ENCODE measurements at places on chromosomes 13 and 19.
A peak's percentile ranks its signal among the peaks of the same experiment; 100 is the strongest.

- no peak for DNase-seq
Measured at GRCh38 chr13:73803997-73804396, 330.2 kb downstream of the KLF12 start.

GRCh38 chr19:13329766-13330165 is 176.5 kb downstream of the CACNA1A start:
- DNase-seq, result no peak

DNA sequence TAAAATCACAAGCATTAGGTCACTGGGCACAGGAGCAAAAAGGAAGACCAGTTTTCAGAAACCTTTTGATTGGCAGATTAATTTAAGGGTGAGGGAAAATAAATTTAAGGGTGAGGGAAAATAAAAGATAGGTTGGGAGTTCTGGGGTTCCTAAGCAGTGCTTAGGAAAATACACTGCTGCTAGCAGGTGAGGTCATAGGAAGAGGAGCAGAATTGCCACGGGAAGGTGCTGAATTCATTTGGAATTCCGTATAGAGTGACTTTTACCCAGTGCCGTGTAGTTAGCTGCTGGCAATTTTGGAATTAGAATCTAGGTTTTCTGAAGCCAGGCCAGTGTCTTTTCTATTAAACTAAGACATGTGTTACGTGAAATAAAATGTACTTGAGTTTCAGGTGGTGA is 59.8 kb downstream of the DGKH start:
- DNase-seq, result no peak

- no peak for DNase-seq
Measured at GRCh38 chr13:46624353-46624752, 71.4 kb downstream of the LRCH1 start.

GRCh38 chr19:43618921-43619261 is 538 bp downstream of the ZNF428 start:
- peak; percentile 65 for DNase-seq

- peak; percentile 68 for DNase-seq
Measured at GRCh38 chr13:98570929-98571372, 6.0 kb downstream of the STK24 start.

GRCh38 chr19:2064395-2064787 is 13.3 kb upstream of the MKNK2 start:
- no peak for DNase-seq

GRCh38 chr13:30963791-30964190 is 31.3 kb downstream of the TEX26 start:
- no peak for DNase-seq

GRCh38 chr13:38415233-38415632 is 65.6 kb downstream of the UFM1 start:
- peak; percentile 1 for DNase-seq

DNA sequence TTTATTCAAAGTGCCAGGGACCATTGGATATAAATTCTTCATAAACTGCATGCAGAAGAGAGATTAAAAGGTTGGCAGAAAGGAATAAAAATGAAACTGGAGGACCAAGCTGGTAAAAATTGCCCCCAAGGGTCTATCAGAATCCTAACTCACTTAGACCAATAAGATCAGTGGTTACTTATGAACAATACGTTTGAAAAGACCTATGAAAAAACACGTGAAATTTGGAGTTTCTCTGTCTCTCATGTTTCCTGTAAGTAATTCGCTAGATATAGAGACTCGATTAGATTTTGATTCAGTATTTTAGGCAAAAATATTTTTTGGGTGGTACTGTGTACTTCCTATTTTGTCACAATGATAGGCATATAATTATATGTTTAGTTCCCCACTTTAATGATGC is 22.9 kb downstream of the GARRE1 start:
- DNase-seq, result no peak

DNA sequence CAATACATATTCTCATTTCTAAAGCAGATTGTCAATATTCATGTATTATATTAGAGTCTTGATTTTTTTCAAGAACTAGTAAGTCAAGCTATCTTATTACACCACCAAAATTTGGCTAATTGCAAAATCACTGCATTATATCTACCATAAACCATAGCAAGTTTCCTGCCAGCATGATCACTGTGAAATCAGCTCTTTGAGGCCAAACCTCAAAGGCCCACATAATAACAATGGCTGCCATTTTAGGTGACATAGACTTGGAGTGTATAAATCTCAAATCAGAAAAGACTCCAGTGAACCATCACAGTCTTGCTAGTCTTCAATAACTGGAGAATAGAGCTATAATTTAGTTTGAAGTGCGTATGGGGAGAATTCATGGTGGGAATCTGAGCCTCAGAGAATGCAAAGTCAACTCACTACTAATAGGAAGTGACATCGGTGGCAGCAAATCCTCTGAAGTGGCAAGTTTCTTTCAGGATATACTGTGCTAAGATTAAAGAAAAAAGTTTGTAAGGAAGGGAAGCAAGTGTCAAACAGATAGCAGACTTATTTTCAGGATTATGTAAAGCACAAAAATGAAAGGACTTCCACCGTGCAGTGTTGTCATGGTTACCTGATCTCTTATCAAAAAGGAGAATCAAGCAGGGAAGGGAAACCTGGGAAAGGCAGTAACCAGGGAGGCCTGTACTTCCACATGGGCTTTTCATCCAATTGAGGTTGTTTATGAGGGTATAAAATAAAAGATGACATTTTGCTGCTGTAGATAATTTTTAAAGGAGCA is 117.4 kb upstream of the FNDC3A start:
- DNase-seq, result no peak
